ENCODE measurements at places on chromosomes 5 and 9.

GRCh38 chr5:111411301-111411700 lies 101.0 kb downstream of the STARD4 start:
- DNase-seq = no peak

- DNase-seq = peak; percentile 26
These were observed 48.9 kb downstream of the DAB2IP start for GRCh38 chr9:121700165-121700831.

DNA sequence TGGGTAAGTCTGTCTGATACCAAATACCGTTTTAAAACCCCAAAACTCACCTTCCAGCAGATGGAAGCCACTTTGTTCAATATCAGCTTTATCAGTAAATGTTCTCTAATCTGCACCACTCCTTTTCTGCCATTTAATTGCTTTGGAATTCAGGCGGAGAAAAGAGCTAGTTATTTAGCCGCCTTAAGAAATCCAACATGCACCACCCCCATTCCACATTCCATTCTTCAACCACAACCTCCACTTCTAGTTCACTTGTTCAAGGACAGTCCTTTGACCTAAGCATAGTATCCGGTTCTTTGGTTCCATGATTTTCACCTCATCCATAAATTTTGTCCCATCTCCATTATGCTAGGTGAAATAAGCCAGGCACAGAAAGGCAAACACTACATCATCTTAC lies 240.1 kb downstream of the DNAH5 start:
- DNase-seq = no peak

DNA sequence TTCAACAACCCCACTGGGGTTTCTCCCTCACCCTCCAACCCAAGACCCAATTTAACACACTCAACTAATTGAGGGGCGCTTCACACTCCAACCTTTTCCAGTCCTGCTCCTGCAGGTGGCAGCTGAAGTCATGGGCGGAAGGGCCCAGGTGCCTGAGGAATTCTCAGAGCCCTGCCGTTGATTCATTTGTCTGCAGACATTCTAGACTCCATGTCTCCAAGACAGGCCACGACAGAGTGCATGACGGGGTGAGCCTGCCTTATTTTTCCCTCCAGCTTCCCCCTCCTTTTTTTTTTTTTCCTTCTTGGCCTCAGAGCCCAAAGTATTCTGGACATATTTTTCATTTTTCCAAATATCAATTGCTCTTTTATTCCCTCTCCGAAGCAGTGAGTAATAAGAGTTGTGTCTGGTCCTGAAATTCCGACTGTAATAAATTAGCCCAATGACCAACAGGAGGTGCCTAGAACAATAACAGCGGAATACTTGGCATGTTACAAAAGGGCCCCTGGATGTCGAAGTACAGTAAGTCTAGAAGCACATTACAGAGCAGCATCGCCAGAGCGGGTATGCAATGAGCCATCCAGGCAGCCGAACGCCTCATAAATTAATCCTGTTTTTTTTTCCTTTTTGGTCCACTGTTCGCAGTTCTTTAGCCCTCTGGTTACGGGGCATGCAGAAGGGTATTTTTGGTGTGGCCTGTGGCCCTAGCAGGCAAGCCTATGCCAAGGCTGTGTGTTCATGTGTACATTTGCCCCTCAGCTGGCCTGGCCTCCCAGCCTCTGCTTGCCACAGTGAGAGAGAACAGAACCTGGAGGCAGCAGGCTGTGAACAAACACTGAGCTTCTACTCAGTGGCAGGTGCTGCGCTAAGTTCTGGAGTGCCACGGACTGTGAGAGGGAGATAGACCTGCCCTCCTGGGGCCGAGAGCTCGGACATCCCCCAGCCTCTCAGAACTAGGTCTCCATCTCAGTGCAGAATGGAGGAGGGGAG lies 8.6 kb upstream of the SMIM23 start:
- DNase-seq = no peak

- no peak for DNase-seq
These were observed 103.3 kb upstream of the HMHB1 start for GRCh38 chr5:143708672-143709071.

- DNase-seq = peak; percentile 20
These were observed 19.2 kb downstream of the CAPSL start for GRCh38 chr5:35919191-35919590.

GRCh38 chr5:40554813-40555212 lies 124.9 kb upstream of the PTGER4 start:
- no peak for DNase-seq

Measured in activated naive CD8-positive, alpha-beta T cell treated with anti-CD3 and anti-CD28 coated beads, Interleukin-2, amount 50 U/mL, for 24 hours (primary cell).